ENCODE measurements at places on chromosomes 4 and X.

DNA sequence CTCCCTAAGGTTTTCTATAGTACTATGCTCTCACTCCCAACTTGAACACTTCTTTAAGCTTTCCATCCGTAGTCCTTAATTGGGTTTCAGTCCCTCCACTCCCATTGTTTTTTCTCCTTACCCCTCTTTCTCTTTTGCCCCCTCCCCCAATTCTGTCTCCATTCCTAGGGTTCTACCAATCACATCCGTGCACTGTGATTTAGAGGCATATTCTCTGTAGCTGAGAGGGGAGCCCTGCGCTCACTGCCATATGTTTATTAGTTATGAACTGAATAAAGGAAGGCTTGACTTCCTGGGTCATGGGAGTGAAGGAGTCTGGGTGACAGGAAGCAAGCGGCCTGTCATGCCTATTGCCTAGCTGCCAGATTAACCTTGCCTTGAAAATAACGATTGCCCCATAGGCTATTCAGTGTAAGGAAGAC lies 471 bp downstream of the MCTS1 start:
- no peak for DNase-seq

- DNase-seq = no peak
Measured at GRCh38 chrX:134746410-134746785, 88.1 kb upstream of the PLAC1 start.

DNA sequence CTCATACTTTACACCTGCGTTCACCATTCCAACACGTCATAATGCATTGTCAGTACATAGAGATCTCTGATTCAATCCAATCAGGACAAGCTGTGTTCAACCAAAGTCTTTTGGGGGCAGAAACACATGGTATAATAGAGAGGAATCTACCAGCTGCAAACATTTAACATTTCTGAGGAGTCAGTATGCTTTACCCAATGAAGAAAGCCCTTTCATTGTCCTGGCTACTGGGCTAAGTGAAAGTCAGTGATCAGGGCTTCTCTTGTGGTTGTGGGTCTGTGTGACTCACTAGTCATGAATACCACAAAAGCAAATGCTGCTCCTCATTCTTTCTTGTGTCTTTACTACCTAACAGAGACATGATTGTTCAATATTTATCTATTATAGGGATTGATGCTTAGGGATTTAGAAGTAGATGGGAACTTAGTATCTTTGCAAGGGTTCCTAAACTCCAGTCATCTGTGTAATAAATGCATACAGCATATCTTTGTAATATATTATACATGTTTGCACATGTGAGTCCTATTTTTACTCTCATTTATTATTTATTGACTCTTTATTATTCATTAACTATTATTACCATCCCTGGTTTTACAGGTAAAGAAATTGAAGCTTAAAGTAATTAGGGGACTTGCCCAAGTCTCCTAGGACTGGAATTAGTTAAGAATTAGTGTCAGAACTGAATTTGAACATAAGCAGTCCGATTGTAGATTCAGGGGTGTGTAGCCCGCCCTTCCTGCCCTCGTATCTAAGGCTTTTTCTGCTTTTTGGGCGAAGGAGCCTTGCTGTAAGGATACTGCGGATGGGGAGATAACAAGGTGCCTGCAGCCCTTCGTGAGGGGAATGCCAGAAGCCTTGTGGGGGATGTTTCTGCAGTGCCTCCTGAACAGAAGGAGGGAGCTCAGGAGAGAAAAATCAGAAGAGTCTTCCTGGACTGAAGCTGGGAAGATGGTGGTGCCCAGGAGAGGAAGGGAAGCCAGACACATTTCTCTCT lies 353.1 kb upstream of the BOD1L1 start:
- DNase-seq = no peak

- DNase-seq = no peak
Measured at GRCh38 chr4:22030307-22030706, 81.7 kb upstream of the KCNIP4 start.

GRCh38 chr4:62940229-62940628 lies 1469.0 kb downstream of the TECRL start:
- DNase-seq = no peak

GRCh38 chrX:42276982-42277690 lies 353.8 kb upstream of the CASK start:
- no peak for DNase-seq

DNA sequence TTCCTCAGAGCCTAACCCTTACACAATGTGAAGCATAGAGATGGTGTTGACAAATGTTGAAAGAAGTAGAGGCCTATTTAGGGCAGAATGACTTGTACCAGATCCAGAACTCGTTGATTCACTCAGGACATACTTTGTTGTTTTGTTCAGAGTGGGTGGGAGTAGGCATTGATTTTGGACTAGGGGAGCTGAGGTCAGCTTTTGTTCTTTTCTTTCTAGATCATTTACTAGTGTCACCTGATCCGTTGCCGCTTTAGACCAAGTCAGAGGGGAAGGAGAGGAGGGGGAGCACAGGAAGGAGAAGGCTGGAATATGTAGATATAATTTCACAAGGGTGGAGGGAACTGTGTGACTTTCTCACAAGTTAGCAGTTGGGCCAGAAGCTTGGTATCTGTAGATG lies 282.4 kb upstream of the GPC4 start:
- no peak for DNase-seq

- DNase-seq = no peak
Measured at GRCh38 chr4:149885896-149886295, 70.3 kb upstream of the IQCM start.

- DNase-seq = no peak
Measured at GRCh38 chr4:127558088-127558487, 74.7 kb upstream of the INTU start.

DNA sequence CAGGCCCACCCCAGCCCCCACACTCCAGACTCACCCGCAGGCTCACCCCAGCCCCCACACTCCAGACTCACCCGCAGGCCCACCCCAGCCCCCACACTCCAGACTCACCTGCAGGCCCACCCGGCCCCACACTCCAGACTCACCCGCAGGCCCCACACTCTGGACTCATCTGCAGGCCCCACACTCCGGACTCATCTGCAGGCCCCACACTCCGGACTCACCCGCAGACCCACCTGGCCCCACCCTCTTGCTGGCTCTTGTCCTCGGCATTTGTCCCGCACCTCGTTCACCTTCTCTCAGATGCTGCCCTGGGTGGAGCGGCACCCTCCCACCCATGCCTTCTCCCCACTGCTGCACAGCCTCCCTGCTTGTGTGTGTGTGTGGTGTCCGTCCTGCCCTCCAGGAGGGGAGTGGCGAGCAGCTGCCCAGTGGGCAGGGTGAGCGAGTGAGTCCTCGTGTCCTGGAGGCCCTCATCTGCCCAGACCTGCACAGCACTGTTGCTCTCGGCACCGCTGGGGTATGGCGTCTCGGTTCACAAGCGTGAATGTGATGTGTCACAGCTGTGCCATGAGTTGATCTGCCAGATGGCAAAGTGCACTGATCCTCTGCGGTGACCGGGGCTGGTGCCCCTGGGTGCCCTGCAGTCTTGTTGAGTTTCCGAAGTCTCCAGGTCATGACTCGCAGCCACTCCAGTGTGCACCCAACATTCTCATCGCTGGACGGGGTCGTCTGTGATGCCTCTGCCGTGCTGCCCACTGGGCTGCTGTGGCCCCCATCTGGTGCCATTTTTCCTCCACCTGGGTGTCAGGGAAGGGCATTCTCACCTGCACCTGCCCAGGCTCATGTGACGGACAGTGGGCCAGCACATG lies 27.7 kb downstream of the MAEA start:
- no peak for DNase-seq

GRCh38 chr4:182881914-182882313 lies 35.3 kb downstream of the DCTD start:
- DNase-seq = no peak

DNA sequence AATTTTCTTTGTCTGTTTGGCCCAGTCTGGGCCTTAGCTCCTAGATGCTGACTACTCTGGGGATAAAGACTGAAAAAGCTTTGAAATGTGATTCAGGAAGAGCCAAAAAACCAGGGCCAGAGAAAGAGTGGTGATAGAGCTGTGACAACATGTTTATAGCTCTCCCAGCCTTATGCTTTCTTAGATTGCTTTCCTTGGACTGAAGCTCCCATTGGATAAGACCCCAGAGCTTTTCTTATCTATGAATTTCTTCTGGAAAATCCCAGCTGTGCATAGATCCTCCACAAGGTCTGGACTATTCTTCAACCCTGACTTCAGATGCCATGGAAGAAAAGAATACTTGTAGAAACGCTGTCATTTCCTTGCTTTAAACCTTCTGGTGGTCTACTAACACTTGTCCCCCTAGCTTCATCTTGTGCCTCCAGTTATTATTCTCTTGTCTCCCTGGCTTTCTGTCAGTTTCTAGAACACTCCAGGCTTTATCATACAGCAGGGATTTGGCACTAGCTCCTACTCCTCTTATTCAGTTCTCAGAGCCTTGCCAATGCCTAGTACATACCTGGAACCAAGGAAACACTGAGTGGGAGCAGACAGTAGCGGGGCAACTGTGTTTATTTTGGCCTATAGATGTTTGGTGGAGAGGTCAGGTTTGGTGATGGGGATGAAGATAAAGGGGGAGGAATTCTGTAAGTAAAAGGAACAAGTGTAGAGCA lies 57.1 kb upstream of the TEX13D start:
- DNase-seq = no peak

- no peak for DNase-seq
Measured at GRCh38 chrX:270848-271367, 10.3 kb upstream of the PLCXD1 start.

GRCh38 chrX:38473701-38474100 lies 87.6 kb upstream of the TSPAN7 start:
- no peak for DNase-seq

DNA sequence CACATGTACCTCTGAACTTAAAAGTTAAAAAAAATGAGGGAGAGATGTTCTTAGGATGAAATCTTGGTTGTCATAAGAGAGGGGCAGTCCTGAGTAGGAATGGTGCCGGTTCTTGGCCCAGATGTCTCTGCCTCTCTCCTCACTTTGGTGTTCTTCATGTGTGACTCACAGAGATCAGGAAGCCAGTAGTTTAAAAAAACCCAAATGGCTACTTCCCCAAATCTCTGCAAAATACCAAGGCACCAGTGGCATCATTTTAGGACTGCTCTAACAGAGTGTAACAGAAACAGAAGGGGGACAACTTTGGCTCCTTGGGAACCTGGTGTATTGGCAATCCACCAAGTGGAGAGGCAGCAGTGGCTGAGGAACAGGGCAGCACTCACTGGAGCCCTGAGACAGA lies 116.8 kb downstream of the SCD5 start:
- DNase-seq = no peak

DNA sequence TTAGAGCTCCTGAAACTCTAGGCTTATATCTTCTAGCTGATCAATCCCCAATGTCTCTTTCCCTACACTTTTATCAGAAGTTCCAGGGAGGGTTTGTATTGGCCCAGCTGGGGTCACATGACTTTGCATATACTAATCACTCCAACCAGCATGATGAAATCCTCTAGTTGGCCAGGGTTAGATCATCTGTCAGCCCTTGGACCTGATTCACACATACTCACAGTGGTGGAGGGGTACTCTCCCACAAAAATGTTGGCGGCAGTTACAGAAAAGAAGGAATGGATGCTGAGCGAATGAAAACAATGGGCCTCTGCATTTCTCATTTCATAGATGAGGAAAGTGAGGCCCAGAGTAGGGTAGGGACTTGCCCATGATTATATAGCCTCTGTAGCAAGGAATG lies 151.1 kb downstream of the PJA1 start:
- no peak for DNase-seq

DNA sequence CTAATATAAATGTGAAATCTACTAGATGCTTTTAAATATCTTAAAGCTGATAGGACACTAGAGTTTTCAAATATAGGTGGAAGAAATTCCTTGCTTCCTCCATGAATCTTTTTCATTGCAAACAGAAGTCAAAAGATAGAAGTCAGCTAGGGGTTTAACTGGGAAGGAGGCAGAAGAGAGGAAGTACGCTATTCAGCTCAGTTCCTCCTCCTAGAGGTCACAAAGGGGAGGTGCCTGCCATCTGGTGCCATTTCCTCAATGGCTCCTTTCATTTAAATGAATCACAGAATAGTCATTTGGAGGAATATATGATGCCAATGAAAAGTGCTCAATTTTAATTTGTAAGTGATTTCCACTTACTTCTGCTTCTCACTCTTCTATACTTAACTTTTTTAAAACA lies 8.5 kb downstream of the COL25A1 start:
- no peak for DNase-seq

- no peak for DNase-seq
Measured at GRCh38 chrX:57070185-57070984, 51.0 kb downstream of the SPIN2B start.

- DNase-seq = no peak
Measured at GRCh38 chr4:106314960-106315359, 1.0 kb downstream of the TBCK start.

DNA sequence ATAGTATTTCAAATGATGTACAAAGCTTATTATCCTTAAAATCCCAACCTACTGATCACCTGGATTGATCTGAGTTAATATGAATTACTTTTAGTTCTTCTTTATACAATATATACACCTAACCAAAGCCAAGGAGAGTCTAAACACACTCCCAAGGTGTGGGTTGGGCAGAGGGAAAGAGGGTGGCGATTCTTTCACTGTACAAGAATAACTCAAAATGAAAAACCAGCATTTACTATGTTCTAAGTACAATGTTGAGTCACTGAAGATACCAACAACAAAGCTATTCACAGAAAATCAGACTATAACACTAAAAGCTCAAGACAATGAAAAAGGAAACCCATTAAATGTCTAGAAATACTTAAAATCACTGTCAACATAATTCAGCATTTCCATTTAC lies 46.6 kb downstream of the ANKRD17 start:
- no peak for DNase-seq

DNA sequence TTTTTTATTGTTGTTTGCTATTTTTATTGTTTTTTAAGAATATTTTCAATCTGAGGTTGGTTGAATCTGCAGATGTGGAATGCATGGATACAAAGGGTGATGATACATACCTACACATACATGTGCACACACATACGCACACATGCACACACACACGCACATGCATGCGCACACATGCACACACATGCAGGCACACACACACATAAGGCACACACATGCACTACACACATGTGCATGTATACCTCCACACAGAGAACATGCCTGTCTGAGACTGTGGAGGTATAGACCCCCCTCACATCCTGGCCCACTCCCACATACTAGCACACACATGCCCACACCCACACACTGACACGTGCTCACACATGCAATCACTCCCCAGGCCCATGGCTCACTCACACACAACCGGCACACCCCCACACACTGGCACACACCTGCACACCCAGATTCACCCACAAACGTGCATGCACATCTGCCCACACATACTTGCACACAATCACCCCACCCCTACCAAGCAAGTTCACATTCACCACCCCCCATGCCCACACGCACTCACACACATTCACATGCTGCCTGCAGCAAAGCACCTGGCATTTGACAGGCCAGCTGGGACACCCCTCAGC lies 97.6 kb upstream of the AFAP1 start:
- DNase-seq = no peak

GRCh38 chr4:135418353-135418752 lies 1216.8 kb upstream of the PABPC4L start:
- no peak for DNase-seq

- DNase-seq = no peak
Measured at GRCh38 chr4:10670321-10670720, 14.2 kb downstream of the CLNK start.

DNA sequence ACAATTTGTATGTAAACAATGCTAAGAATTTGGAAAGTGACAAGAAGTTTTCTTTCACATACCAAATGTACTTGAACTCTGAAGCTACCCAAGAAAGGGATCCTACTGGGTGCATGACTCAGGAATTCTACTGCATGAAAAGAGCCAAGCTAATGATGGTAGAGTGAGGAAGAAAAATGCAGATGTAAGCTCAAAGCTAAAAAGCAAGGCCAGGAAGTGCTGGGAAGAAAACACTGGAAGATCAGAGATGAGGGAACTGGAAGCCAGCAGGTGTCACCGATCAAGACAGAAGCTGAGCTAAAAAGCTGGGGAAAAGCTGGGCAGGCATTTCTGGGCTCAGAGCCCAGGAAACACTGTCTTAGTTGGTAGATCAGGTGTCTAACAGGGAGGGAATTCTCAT lies 449.1 kb downstream of the NKX6-1 start:
- no peak for DNase-seq

Data from stimulated activated CD4-positive, alpha-beta T cell treated with anti-CD3 and anti-CD28 coated beads, Interleukin-1b, Interleukin-23, amount 100 ng/mL, for 24 hours (primary cell).